ENCODE measurements at places on chromosomes 6 and 20.

DNA sequence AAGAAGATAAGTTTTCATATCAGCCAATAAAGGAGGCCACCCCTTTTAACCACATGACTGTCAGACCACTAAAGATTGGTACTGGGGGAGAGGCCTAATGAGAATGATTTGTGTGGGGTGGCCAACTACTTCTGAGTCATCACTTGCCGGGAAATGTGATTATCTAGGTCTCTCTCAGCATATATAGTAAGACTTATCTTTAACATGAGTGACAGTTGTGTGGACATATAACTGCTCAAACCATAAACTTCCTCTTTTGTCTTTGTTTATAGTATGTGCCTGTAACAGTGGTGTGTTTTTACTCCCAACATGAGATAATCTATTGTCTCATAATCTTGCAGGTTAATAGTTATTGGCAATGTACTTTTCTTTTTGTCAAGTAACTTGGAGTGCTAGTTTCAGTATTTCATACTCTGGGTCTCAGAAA, 312.4 kb downstream of the CDKAL1 start:
- no peak for DNase-seq

- peak; percentile 46 for DNase-seq
Measured at GRCh38 chr6:44508646-44509045, 121.1 kb downstream of the CDC5L start.

GRCh38 chr6:3776881-3777507, 25.5 kb upstream of the PXDC1 start:
- DNase-seq = no peak

GRCh38 chr6:85058806-85059205, 294.4 kb upstream of the TBX18 start:
- DNase-seq = no peak

GRCh38 chr20:44961870-44962267, 1.7 kb upstream of the TOMM34 start:
- DNase-seq = peak; percentile 55

DNA sequence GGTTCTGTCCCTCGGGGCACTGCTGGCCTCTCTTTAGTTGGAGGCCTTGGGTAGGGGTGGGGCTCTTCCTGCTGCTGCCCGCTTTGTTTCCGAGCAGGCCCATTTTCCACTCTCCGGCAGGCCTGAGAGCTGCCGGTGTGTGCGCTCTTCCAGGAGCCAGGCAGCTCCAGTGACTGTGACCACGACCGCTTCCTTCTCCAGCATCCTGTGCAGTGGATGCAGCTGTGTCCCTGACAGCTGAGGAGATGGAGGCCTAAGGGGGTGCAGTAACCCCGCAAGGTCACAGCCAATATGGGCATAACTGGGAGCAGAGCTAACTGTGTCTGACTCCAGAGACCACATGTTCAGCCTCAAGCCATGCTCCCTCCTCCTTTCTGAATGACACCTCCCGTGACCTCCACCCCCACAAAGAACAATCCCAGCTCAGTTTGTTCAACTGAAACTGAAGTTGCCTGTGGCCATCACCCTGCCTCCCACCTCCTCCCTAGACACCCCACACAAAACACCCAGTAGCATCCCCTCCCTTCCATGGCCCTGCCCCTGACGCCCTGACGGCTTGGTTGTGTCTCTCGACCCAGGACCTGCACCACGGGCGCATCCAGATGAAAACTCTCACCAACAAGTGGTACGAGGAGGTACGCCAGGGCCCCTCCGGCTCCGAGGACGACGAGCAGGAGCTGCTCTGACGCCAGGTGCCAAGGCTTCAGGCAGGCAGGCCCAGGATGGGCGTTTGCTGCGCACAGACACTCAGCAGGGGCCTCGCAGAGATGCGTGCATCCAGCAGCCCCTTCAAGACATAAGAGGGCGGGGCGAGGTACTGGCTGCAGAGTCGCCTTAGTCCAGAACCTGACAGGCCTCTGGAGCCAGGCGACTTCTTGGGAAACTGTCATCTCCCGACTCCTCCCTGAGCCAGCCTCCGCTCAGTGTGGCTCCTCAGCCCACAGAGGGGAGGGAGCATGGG, 27.8 kb downstream of the SPATA2 start:
- DNase-seq = peak; percentile 24

DNA sequence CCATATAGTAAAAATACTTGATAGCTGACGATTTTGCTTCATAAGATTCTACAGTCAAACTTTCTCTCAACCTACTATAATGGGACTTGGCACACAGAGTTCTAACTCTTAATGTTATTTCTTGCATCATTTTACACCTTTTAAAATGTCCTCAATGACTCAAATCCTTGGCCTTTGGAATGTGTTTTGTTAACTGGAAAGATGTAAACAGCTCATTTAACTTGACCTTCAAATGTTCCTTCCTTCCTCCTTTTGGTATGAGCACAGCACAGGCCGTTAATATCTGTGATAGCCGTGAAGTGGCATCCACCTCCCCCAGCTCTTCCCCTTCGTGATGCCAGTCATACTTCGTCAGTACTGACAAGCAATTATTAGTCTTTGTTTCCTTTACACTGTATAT, 972.0 kb upstream of the CITED2 start:
- DNase-seq = no peak

DNA sequence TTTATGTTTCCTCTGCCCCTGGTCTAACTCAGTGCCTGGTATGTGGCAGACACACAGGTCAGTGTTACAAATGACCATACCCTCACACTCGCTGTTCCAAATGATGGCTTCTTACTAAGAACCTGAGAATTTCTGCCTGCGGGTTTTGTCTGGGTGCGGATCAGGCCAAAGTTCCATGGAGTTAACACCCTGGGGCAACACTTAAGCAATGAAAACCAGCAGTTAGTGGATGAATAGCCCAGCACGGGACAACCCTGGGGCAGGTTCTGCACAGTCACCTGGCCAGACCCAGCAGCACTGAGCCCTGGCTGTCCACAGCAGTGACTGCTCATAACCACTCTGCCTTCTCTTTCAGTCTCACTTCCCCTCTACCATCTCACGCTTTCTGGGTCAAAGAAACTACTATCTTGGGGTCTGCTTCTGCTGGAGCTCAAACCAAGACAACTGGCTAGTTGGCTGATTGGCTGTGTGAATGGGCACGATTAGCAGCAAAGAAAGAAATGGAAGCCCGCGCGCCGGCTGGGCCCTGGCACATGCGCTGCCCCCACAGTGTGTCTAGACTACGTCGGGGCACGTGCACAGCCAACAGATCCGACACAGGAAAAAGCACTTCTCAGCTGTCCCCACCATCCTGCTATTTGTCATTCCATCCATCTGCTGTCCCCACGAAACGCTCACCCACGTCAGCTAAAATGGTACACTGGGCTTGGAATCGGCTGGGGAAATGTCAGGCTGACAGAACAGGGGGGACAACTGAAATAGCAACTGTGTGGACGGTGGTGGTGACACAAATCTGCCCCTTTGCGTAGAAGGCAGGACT, 36.6 kb downstream of the MGME1 start:
- no peak for DNase-seq

DNA sequence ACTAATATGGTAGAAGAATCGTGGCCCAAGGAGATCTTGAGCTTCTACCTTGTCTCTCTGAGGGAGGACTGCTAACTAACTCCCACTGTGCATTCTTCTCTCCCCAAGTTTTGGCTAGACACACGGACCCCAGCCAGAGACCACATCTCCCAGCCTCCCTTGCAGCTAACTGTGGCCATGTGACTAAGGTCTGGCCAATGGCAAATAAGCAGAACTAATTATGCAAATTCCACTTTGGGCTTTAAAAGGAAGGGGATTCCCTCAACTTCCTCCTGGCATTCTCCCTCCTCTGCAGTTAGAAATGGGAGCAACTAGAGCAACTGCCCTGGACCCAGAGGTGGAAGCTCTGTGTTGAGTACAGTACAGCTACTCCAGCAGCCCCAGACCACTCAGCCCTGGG, 15.4 kb downstream of the BPIFA2 start:
- no peak for DNase-seq

GRCh38 chr20:17431621-17432364, 99.4 kb downstream of the BFSP1 start:
- peak; percentile 68 for DNase-seq

DNA sequence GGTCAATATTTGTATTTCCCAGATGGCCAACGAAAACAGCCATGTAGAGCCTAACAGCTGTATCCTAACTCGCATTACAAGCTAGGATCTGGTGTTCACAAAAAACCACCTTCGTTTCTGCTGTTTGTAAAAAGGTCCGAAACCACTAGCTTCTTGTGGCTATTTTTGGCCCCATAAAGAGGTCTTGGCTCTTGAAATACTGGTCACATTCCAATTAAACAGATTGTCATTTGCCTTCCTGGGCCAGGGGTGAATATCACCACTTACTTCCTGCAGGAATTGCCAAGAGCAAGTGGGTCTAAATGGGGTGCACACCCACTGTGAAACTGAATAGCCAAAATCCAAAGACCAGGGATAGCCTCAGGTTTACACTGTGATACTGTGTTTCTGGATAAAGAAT, 48.2 kb downstream of the TSHZ2 start:
- no peak for DNase-seq

DNA sequence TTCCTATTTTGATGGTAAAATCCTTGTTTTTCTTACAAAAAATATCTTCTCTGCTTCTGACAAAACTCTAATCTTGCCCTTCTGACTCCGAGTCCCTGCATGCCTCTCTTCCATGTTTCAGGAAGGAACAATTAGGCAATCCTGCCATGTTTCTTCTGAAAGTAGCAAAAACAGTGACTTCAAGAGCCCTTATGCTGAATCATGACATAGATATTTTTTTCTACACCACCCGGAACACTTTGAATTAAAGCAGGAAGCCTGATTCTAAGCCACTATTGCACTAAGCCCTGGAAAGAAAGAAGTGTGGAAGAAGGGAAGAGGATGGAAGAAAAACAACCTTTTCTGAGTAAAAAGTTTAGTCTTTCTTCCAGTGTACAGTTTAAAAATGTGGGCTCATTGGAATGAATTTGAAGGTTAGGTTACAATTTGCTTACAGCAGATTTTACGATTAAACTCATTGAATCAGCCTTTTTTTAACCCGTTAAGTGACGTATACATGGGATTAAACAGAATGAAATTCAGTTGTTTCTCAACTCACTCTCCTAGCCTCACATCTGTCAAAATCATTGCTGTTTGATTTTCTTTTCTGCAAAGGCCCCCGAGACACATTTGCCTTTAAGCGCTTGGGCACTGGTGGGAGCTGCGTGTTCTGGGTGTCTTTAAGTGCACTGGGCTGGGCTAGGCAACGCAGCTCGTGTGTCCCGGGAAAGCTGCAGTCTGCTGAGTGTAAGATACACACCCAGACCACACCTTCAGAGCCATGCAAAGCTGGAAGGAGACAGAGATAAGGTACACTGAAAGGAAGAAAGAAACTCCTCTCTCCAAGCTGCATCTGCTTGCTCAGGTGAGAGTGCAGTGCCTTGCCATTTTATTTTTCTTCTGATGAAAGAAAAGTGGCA, 159.4 kb upstream of the CITED2 start:
- DNase-seq = peak; percentile 66

DNA sequence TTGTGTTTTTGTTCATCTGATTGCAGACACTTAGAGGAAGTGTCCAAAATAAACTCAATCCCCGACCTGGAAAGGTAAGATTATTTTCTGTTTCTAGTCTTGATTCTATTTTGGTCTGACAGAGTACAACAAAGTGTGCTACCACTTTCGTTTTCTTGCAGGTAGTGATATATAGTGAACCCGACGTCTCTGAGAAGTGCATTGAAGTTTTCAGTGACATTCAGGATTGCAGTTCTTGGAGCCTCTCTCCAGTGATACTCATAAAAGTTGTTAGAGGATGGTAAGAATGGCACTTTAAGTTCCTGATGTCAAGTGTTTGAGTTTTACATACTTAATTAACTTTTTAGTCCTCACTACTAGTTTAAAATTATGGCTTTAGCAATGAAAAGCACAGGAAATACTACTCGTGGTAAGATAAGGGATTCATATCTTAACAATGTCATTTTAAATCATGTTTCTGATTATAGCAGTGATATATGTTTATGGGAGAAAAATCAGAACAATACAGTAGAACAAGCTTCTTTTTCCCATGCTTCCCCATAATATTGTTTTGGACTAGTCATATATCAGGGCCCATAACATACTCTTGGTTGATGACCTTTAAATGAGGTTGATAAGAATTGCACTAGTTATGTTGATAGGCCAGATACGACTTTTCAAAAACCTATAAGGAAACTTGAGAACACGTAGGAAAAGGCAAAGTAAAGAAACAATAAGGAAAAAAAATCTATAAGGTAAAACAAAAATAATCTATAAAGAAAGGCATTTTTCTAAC, 104.0 kb downstream of the RTN4IP1 start:
- no peak for DNase-seq

- DNase-seq = no peak
Measured at GRCh38 chr6:170100046-170100445, 190.8 kb downstream of the DLL1 start.

GRCh38 chr6:39057251-39058155, 8.9 kb downstream of the GLP1R start:
- DNase-seq = no peak

DNA sequence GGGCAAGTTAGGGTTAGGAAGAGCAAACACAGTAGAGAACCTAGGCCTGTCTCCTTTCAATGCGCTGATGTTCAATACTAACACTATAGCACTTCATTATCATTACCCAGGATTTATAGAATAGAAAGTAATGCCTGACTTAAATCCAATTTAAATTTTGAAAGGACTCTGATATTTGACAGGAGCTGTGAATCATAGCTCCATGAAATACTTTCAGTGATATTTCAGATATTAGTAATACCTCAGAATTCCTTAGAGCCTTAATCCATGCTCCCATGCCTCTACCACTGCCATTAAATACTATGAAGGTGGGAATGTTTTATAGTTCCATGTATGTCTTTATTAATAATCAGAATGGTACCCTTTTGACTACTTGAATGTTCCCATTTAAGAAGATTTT, 530.2 kb downstream of the BCKDHB start:
- no peak for DNase-seq

GRCh38 chr6:12280458-12280857, 9.7 kb upstream of the EDN1 start:
- peak; percentile 24 for DNase-seq

- no peak for DNase-seq
Measured at GRCh38 chr20:62202083-62202395, 18.0 kb downstream of the HRH3 start.

DNA sequence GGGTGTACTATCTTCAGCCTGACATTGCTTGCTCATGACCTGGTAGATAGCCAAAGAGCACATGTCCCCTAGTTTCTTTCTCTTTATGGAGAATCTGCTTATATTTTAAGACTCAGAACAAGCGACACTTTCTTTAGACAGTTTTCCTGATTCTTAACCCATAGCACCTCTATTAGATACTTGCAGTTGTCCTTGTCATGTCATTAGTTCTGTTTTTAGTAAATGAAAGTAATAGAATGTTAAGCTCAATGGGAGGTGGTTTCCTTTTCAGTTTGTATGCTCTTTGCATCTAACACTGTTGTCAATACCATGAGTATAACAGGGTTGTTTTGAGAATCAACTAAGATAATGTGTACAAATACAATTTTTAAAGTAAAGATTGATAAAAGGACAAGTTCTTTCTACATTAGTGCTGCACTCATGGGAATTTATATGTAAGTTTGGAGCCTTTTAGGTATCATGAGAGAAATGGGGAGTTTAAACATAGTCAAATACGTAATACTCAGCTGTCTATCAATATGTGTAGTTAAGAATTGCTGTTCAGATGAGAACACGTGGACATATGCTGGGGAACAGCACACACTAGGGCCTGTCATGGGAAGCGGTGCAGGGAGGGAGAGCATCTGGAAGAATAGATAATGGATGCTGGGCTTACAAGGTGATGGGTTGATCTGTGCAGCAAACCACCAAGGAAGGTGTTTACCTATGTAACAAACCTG, 124.3 kb downstream of the GRM1 start:
- DNase-seq = no peak

GRCh38 chr6:47047479-47048407, 5.6 kb upstream of the ADGRF1 start:
- peak; percentile 74 for DNase-seq

GRCh38 chr6:151309619-151310018, 69.9 kb downstream of the AKAP12 start:
- no peak for DNase-seq

Data from AG08395 (cell line).